ENCODE measurements at places on chromosomes 5 and 9.

- no peak for DNase-seq
Observed at GRCh38 chr5:101955891-101956290, 340.2 kb downstream of the SLCO4C1 start.

DNA sequence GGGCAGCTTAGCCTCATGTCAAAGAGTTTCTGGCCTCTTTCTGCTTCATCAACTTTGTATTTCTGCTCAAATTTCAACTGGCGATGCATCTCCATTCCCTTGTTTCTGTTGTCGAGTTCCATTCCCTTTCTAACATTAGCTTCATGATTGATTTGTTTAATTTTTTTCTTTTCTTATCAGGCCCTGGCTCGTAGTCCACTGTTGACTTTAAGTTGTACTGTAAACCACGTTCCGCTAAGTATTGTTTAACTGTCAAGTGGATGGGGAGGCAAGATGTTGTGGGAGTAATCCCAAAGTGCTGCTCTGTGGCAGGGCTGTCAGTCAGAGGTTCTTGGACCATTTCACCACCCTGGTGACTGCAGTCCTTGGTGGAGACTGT is 309.1 kb downstream of the PSAT1 start:
- DNase-seq = no peak

- no peak for DNase-seq
Observed at GRCh38 chr5:97004423-97005060, 68.7 kb downstream of the LNPEP start.

DNA sequence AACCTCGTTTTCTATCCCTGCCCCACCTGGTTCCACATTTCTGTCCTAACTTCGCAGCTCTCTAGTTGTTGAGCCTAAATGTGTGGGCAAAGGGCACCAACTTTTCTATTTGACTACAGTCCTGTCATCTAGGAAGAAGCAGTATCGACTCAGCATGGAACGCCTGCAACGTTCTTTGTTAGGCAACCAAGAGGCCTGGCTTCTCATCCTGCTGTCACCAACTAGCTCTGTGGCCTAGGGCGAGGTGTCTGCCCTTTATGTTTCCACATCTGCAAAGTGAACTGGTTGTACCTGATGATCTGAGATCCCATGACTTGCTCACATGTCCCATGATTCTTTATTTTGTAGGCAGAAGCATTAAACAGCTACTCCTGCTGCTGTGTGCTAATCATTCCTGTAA is 248.9 kb downstream of the ADAMTSL1 start:
- no peak for DNase-seq

DNA sequence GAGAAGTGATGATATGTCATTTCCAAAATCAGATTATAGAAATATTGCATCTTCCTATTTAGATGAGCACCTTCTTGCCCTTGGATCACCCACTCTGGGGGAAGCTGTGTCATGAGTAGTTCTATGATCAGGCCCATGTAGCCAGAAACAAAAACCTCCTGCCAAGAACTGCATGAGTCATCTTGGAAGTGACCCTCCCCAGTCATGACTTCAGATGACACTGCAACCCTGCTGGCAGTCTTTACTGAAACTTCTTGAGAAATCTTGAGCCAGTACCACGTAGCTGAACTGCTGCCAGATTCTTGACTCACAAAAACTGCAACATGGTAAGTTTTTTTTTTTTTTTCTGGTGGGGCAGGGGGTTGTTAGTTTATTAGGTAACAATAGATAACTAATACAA is 439.6 kb upstream of the PTGER4 start:
- DNase-seq = peak; percentile 55

DNA sequence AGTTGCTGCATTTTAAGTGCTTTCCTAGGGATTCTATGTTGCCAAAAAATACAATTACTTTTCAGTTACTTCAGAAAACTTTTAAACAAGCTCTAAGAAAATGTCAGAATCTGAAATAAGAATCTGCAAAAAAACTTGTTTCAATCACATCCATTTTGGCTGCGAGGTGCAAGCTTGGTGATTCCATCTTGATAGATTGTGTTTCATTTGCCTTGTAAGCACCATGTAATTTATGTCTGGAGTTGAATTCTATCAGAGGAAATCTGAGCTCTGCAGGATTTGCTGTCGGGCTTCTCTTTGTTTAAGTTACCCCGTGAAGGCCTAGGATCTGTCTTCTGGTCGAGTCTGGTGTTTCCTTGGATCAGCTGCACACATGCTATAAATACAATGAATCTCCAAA is 40.4 kb upstream of the MAN2A1 start:
- no peak for DNase-seq

GRCh38 chr5:163832155-163832554 is 326.7 kb downstream of the MAT2B start:
- no peak for DNase-seq

DNA sequence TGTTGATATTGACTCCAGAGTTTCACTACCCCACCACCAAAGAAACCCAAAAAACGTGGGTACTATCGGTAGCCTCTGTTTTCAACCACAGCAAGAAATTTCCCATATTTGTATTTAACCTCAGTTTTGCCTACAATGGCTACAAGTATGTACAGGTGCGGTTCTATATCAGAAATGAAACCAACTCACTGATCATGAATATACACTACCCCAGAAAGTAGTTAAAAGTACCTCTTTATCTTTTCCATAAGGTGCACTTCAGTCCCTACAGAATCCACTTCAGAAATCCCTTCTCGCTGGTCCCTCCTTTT is 140.6 kb upstream of the SLC12A2 start:
- no peak for DNase-seq

DNA sequence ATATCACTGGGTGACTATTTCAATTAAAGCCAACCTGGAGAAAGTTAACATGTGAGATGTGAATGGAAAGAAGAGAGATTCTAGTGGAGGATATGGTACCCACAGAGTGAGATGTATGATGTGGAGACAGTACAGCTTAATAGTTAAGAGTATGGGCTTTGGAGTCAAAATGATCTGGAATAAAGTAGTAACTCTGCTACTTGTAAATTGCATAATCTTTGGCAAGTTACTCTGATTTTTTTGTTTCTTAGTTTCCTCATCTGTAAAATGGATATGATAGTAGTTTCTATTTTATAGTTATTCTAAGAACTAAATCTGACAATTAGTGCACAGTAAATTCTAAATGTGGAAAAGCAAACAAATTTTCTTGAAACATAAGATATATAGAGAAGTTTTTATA is 79.2 kb downstream of the ISOC1 start:
- DNase-seq = no peak

DNA sequence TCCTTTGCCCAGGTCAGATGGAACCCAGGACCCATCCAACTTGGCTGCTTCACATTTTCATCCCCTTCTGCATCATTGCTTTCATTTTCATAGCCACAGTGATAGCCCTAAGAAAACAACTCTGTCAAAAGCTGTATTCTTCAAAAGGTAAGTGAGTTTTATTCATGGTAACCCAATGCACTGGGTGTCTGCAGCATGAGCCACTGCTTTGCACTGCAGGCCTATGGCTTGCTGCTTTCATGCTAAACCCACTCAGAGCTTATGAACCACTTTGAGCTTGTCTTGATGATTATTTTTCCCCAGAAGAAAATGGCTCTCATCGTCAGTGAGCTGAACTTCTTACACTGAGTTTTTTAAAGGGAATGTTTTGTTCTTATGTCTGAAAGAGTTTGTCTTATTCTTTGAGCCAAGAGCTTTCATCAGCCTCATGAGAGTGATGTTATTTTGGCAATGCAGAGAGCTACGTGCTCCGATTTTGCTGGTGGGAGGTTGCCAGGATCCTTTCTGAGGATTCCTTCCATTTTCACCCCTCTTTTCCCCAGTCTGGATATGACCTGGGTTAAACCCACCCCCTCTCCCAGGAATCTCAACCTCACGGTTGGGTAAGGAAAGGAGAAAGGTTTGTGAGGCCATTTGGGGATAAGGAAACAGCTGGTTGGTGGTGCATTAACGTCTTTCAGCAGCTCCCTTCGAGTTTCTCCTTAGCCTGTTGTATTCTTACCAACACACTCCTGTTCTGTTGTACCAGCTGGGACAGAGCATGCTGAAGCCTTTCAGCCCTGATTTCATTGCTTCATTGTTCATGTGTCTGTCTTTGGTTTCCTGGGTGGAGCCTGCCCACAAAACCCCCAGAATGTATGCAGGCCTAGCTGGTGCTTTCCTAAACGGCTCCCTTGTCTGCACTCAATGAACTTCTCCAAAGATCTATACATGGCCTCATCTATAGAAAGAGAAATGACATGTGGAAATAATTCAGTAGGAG is 47.6 kb downstream of the PDCD1LG2 start:
- DNase-seq = peak; percentile 25

DNA sequence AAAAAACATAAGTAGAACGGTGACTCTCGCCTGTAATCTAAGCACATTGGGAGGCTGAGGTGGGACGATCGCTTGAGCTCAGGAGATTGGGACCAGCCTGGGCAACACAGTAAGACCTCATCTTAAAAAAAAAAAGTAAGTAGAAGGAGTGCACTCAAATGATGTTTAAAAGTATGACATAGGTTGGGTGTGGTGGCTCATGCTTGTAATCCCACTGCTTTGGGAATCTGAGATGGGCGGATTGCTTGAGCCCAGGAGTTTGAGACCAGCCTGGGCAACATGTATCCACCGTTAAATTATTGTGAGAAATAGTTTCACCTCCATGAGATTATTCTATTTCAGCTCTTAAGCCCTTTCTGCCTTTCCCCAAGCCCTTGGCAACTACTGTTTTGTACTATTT is 11.2 kb downstream of the DENND4C start:
- DNase-seq = no peak

GRCh38 chr5:23027331-23027730 is 174.2 kb upstream of the CDH12 start:
- DNase-seq = no peak

DNA sequence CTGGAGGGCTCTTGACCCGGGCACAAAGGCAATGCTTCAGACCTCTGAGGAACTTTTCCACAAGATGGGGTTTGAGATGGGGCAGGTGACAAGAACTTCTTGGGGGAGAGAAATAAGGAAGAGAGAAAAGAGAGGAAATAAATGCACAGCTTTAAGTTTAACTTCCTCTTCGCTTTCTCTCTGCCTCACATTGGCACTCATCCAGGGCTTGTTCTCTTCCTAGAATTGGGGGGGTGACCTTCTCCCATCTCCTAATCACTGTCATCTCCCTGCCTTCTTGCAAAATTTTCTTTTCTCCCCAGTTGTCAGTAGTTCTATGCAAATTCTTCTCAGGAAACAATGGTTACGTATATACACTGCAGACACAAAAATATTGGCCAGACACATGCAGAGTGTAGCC is 19.1 kb upstream of the ADCY2 start:
- DNase-seq = no peak

GRCh38 chr9:101462558-101462957 is 27.0 kb upstream of the ALDOB start:
- DNase-seq = no peak

- no peak for DNase-seq
Observed at GRCh38 chr5:88695232-88695631, 187.8 kb downstream of the MEF2C start.

GRCh38 chr5:177357459-177358351 is at the start of gene RGS14:
Gene RGS14 (plus strand): TSS chr5:177357924. CDS start chr5:177358025, 101 bp downstream.
- peak; percentile 72 for DNase-seq

DNA sequence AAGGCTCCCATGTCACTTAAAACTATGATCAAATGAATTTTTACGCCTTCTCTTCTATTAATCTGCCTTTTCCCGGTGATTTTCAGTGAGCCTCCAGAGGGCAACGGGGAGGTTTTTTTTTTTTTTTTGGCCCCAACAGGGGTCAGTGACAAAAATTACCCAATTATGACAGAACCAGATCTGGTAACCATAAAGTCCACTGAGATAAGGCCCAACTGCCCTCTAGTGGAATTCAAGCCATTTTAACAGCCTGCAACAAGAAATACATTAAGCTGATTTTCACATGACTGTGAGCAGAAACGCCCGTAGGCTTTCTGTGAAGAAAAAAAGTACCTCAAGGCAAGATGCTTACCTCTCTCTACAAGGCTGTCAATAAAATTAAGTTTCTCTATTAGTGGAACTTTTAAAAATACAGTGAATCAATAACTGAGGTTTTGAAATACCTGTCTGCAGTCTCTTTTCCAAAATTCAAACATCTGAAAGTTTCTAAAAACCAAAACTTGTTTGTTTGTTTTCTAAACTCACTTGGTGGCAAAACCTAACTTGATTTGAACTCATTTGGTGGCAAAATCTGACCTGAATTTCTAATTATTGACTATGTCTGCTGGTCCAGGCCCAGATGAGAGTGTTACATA is 49.7 kb upstream of the FST start:
- DNase-seq = no peak

DNA sequence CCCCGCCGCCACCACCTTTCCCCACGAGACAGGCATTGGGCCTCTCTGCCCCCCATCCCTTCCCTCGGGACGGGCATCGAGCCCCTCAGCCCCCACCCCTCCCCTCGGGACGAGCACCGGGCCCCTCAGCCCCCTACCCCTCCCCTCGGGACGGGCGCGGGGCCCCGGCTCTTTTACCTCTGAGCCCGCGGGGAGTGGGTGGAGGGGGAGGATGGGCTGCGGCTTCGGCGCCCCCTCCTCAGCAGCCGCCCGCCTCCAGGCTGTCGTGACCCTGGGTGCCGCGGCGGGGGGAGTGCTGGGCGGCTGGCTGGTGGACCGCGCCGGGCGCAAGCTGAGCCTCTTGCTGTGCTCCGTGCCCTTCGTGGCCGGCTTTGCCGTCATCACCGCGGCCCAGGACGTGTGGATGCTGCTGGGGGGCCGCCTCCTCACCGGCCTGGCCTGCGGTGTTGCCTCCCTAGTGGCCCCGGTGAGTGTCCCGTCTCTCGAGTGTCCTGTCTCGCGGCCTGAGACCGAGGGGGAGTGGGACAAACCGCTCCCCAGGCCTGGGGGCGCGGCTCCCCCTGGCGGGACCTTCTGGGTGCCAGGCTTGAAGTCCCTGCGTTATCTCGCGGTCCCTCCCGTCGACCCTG is 791 bp downstream of the SLC2A8 start:
- peak; percentile 12 for DNase-seq

Data from stimulated activated CD4-positive, alpha-beta T cell treated with anti-CD3 and anti-CD28 coated beads, Interleukin-4, amount 100 ng/mL, for 24 hours (primary cell).